Stimulated activated CD4-positive, alpha-beta T cell treated with anti-CD3 and anti-CD28 coated beads, Interleukin-15, amount 100 ng/mL, for 48 hours (primary cell): ENCODE measurements at places on chromosomes 16 and 17.

DNA sequence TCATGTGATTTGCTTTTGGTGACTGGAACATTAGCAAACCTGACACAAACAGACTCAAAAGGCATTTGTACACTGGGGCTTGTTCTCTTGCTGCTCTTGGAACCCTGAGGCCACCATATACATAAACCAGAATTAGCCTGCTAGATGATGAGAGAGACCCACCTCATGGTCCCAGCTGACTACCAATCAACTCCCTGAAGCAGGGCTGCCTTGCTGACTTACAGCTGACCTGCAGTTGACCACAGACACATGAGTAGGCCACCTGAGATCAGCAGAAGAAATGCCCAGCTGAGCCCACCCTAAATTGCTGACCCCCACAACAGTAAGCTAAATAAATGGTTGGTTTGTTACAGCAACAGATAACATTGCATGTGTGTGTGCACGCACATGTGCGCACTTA is 28.7 kb downstream of the BRIP1 start:
- DNase-seq: no peak

DNA sequence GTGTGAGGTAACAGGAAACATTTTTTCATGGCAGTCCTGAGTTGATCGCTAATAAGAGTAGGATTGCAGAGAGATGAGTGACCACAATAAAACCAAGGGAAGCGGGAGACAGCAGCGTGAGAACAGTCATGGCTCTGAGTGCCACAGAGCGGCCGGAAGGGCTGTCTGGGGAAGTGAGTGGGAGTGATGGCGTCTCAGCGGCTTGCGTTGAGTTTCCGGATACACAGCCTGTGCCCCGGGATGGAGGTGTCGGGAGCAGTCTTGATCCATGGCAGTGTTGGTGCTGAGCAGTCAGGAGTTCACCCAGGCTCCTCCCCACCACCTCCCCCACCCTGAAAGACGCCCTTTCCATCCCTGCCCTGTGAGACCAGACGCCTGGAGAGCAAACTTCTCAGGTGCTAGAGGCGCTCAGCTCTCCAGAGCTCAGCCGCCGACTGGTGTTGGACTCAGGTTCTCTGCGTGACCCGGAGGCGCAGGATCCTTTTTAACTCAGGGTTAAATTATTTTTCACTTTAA is 59.8 kb downstream of the BANP start:
- DNase-seq: no peak

DNA sequence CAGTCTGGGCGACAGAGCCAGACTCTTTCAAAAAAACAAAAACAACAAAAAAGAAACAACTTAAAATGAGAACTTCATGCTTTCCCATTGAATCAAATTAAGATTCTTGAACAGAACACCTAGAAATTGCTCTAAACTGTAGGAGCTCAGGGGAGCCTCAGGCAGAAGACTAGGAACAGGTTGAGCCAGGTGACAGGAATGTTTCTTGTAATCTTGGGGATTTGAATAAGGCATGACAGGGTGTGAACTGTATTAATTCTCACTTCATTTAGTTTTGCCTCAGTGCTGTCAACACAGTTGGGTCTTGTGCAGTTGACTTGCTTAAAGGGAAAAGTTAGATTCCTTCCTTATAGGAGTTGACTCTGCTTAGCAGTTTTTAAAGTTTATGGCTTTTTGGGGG is 27.8 kb downstream of the SOCS7 start:
- DNase-seq: no peak

DNA sequence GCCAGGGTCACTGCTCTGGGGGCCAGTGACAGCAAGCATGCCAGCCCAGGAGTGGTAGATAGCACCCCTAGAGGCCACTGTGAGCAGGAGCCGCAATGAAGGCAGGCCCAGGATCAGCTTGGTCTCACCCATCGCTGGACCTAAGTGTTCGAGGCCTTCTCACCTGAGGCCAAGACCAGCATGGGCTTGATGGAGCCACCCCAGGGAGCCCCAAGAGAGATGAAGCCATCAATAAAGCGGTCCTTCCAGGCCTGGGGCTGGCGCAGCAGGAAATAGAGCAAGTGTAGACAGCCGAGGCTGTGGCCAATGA is 1.8 kb downstream of the LCAT start:
- DNase-seq: peak; percentile 19

GRCh38 chr17:81445642-81446503 is 50.6 kb downstream of the BAHCC1 start:
- DNase-seq: no peak

DNA sequence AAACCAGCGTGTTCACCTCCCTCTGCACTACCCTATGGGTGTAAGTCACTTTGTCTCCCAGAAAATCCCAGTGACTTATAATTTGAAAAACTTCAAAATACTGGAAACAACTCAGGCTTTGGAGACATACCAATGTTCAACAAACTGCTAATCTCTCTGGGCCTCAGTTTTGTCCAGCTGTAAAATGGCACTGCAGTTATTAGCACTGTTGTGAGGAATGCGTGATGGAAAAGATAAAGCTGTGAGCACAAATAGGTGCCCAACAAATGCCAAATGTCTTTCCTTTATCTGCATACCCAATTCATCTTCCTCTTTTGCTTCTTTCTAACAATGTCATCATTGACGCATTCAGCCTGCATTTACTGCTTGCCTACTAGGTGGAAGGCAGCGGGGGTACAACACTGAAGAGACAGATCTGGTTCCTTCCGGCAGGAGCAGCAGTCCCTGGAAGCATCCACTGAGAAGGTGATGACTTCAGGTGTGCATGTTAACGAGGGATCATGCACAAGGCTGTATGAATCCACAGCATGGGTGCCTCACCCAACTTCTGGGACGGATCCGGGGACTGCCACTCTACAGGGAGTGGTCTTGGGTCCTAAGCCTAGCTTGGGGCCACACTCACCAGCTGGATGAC is 63.4 kb downstream of the CYTH1 start:
- no peak for DNase-seq

DNA sequence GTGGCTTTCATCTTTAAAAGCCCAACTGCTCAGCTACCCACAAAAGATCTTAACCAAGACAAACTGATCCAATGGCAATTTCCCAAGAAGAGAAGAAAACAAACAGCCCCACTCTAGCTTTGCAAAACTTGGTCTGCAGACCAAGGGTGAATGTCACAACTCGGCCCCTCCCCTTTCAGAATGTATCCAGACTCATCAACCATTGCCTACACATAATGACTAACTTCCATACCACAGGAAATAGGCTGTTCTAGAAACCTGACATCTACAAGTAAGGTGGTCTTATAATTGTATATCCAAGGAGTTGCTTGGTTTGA is 16.0 kb downstream of the DCUN1D3 start:
- peak; percentile 10 for DNase-seq

- no peak for DNase-seq
Measured at GRCh38 chr16:56691885-56692284, 9.6 kb downstream of the MT1X start.

GRCh38 chr17:48543854-48544348 is 1.0 kb downstream of the HOXB2 start:
- DNase-seq: no peak

DNA sequence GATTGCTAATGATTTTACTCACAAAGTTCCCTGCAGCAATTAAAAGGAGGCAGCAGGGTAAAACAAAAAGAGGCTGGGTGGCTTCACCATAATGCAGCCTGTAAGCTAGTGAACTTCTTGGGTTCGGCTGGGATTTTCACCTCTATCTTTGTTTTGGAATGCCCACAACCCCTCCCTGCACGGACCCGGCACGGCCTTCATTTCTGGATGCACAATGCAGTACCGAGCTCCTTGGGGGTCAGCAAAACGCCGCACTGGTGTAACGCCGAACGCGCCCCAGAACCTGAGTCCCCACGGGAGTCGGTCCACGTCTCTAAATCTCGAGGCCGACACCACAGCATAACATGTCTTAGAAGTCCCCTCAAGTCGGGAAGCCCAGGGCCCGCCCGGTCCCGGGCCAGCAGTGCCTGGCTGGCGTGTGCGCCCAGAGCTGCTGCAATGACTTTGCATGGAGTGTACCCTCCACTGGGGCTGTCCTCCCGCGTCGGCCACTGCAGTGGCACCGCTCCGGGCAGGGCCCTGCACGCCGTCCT is 759 bp downstream of the UBE2O start:
- DNase-seq: no peak

GRCh38 chr16:73794994-73795393 is 501.6 kb upstream of the PSMD7 start:
- DNase-seq: no peak

GRCh38 chr16:52545222-52545897 is 1.6 kb downstream of the TOX3 start:
- DNase-seq: no peak

DNA sequence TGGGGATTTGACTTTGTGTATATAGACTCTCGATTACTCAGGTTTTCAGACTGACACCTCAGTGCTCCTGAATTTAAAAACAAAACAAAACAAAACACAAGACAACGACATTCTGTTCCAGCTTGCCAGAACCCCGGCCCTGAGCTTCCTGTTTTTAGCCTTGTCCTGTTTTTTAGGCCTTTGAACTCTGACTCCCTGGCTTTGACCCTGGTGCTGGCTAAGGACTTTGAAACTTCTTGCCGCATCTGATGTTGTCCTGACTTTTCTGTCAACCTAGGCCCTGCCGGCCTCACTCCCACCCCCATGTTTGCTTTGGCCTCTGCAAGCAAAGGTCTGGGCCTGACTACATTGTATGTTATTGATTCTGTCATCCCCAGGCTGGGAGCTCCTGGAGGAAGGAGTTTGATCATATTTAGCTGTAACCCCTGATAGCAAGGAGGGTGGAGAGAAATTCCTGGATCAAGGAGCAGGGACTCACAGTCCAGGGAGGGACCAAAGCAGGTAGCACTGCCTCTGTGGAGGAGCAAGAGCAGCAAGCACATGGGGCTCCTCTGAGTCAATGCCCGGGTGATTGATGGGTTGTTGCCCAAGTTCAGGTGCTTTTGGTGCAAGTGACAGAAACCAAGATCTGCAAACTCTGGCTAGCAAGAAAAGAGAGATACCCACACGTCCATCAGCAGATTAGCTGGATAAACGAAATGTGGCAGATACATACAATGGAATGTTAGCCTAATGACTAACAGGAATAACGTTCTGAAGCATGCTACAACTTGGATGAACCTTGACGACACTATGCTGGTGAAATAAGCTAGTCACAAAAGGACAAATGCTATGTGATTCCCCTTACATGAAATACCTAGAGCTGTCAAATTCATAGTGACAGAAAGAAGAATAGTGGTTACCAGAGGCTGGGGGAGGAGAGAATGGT is 7.7 kb downstream of the CCL16 start:
- DNase-seq: no peak

GRCh38 chr17:8861495-8862181 is 5.8 kb downstream of the PIK3R6 start:
- DNase-seq: no peak

DNA sequence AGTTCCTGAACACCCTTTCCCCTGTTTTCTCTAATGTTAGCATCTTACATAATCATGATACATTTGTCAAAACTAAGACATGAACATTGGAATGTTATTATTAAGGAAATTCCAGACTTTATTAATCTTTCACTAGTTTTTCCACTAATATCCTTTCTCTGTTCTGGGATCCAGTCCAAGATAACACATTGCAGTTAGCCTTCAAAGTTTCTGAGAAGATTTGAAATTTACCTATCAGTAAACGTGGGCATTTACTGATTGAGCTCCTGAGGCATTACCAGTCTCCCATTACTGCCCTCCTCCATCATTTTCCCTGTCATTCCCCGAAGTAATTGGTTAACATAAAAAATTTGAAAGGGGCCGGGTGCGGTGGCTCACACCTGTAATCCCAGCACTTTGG is 5.7 kb upstream of the CD300LG start:
- no peak for DNase-seq

- DNase-seq: no peak
Measured at GRCh38 chr17:8447799-8448198, 12.1 kb downstream of the NDEL1 start.

GRCh38 chr17:15117239-15117638 is 147.9 kb downstream of the PMP22 start:
- no peak for DNase-seq

- no peak for DNase-seq
Measured at GRCh38 chr16:28883221-28883996, 5.1 kb downstream of the ATP2A1 start.

- peak; percentile 52 for DNase-seq
Measured at GRCh38 chr17:66508896-66509844, 206.8 kb downstream of the PRKCA start.

DNA sequence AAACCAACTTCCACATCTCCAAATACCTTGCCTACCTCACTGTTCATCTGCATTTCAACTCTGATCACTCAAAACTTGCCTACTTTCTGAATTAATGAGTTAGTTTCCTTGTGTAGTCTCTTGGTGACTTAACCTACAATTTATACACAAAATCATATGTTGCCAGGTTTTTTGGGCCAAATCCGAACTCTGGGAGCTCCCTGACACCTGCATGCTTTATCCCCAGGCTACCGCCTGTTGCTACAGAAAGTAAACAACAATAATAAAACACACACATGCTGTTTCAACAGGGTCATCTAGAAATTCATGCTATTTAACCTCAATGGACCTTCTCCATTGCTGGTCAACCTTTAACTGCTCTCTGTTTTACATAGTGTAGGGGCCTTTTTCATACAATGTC is 104.5 kb upstream of the AXIN2 start:
- no peak for DNase-seq

- DNase-seq: no peak
Measured at GRCh38 chr17:80311216-80311827, 50.7 kb downstream of the RNF213 start.

DNA sequence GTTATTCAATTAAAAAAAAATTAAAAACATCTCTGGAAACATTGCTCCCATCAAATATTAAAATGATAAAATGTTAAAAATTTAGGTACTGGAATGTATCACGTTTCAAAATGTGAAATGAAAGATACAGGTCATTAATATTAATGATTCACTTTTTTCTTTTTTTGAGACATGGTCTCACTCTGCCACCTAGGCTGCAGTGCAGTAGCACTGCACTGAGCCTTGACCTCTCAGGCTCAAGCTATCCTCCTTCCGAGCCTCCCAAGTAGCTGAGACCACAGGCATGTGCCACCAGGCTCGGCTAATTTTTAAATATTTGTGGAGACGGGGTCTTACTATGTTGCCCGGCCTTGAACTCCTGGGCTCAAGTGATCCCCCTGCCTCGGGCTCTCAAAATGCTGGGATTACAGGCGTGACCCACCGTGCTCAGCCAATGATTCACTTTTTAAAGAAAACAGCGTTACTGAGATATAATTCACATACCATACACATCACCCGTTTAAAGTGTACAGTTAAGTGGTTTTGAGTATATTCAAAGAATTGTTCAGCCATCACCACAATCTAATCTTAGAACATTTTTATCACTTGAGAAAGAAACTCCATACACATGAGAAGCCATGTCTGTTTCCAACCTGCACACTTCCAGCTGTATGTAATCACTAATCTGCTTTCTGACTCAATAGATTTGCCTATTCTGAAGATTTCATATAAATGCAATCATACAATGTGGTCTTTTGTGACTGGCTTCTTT is 19.1 kb upstream of the NETO2 start:
- no peak for DNase-seq

GRCh38 chr16:30395992-30396585 is 869 bp downstream of the ZNF48 start:
- DNase-seq: no peak

- DNase-seq: no peak
Measured at GRCh38 chr17:62625870-62626200, 1.6 kb upstream of the MRC2 start.

DNA sequence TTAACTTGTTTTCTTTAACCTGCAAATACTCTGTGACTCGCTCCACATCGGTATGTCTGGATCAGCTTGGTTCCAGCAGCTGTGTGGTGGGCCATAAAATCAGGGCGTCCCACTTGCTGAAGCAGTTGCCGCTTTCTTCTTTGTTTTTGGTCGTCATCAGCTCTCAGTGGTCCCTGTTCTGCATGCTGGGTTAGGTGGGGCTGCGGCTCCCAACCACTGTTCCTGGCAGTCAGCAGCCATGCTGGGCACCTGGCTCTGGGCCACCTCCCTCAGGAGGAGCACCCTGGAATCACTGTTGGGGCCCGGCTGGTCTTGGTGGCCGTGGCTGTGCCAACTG is 23.0 kb downstream of the MGRN1 start:
- DNase-seq: no peak
